Activated naive CD8-positive, alpha-beta T cell treated with anti-CD3 and anti-CD28 coated beads, Interleukin-2, amount 10 ng/mL, durations not matched to agents 7 days and 5 days (primary cell): ENCODE measurements at places on chromosomes 12 and 14.

DNA sequence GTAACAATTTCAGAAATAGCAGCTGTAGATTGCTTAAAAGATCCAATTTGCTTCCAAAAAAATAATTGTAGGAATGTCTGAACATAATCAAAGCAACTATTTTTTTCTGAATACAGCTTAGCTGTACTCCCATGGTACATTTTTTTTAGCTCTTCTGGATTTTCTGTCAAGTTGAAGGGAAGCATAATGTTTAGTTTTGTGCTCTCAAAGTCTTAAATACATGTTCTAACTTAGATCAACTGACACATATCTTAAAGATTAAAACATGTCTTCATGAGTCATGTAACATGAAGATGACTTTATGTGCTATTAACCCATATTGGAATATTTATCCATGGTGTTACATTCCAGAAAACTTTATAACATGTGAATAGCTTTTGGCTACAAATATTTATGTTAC is 255.7 kb downstream of the BTG1 start:
- no peak overlapping the region for H3K27ac ChIP-seq
- DNase-seq, result no peak
- H3K4me3 ChIP-seq, result no peak overlapping the region
- H3K36me3 ChIP-seq, result peaks cover 2% of the 10 kb centered on the region
- H3K4me1 ChIP-seq, result peaks cover 1% of the 10 kb centered on the region
- no peaks in the 10 kb centered on the region for H3K27me3 ChIP-seq

- no peak overlapping the region for H3K27ac ChIP-seq
- H3K36me3 ChIP-seq, result peaks cover 12% of the 10 kb centered on the region
- H3K4me1 ChIP-seq, result peaks cover 14% of the 10 kb centered on the region
- H3K4me3 ChIP-seq, result no peak overlapping the region
- DNase-seq, result no peak
These were observed 6.2 kb upstream of the SYCP3 start for GRCh38 chr12:101745481-101745880.

- H3K36me3 ChIP-seq, result no peaks in the 10 kb centered on the region
- H3K4me3 ChIP-seq, result no peak overlapping the region
- H3K27me3 ChIP-seq, result peaks cover 2% of the 10 kb centered on the region
- no peaks in the 10 kb centered on the region for H3K4me1 ChIP-seq
- no peak overlapping the region for H3K27ac ChIP-seq
These were observed 454.2 kb downstream of the AEBP2 start for GRCh38 chr12:19893514-19893913.

DNA sequence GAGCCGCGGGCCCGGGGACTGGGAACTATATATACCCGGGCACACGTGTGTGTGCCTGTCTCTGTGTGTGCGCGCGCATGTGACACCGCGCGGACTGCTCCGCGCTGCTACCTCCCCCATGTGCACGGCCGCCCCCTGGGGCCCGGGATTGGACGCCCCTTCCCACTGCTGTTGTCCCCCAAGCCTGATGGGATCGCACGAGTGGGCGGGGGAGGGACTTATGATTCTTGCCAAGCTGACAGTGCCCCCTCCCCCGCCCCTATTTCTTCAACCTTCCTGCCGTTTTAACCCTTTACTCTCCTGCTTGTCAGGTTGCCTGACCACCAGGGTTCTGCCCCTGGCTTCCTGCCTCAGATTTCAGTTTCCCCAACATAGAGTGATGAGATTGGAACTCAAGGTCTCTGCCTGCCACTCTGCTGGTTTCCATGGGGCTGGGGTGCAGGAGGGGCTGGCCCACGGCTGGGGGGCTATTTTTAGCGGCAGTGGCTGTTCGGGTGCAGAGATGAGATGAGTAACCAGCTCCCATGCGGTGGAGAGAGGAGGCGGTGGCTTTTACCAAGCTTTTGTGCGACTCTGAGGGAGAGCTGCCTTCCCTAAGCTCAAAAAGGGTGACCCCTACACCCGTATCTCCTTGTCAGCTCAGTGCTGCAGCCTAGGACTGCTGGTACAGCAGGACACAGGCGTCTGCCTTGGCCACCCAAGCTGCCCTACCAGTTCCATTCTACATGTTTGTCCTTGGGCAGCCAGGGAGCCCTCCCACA is at the start of gene DDN:
DDN (minus strand) TSS at position 5 of the 761 bp plus-strand sequence. CDS start 88 bp downstream, outside the sequence.
- peak within 1 kb of the TSS; percentile 83 for H3K4me3 ChIP-seq
- peaks cover 39% of the 10 kb centered on the region for H3K27me3 ChIP-seq
- peaks cover 24% of the 10 kb centered on the region for H3K36me3 ChIP-seq

GRCh38 chr12:45801625-45802024 is 72.1 kb downstream of the ARID2 start:
- no peaks in the 10 kb centered on the region for H3K27me3 ChIP-seq
- DNase-seq, result no peak
- H3K4me1 ChIP-seq, result peaks cover 4% of the 10 kb centered on the region
- no peak overlapping the region for H3K4me3 ChIP-seq

DNA sequence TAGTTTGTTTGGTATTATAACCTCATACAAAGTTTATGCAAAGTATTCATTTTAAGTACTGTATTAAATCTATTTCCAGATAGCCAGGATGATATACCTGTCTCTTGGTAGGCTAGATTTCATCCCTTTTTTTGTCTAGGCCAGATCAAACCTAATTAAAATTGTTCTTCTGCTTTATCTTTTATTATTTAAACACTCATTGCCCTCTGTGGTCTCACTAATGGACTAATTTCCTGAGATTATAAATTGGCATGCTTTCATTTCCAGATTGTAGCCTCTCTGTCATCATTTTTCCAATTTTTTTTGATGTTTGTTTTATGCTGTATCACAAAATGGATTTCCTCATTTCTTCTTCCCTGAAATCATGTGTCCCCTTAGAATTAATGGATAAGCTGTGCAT is 85.6 kb upstream of the TMEM263 start:
- no peak for DNase-seq
- peaks cover 24% of the 10 kb centered on the region for H3K36me3 ChIP-seq
- H3K27ac ChIP-seq, result no peak overlapping the region
- no peak overlapping the region for H3K4me3 ChIP-seq
- H3K27me3 ChIP-seq, result no peaks in the 10 kb centered on the region

DNA sequence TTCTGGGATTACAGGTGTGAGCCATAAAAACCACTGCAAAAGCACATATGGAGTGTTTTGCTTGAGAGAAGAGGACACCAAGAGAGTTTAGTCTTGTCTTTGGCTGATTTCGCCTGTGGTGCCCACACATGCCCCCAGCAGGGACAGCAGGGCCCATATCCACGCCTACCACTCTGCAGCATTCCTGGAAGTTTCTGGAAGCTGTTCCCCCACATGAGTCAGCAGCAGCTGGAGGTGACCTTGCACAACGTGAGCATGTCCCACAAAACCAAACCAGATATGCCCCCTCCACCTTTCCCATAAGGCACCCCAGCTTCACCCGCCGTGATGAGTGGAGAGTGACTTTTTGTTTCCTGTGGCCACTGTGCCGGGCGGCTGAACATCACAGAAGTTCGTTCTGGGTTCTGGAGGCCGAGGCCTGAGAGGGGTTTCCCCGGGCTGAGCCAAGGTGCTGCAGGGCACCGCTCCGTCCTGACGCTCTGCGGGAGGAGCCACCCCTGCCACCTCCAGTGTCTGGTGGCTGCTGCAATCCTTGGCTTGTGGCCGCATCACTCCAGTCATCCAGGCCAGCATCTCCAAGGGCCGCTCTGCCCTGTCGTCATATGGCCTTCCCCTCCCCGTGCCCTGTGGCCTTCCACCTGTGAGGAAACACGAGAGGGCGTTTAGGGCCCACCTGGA is 4.7 kb downstream of the ASPG start:
- no peak overlapping the region for H3K27ac ChIP-seq
- H3K36me3 ChIP-seq, result no peaks in the 10 kb centered on the region
- no peak for DNase-seq
- no peaks in the 10 kb centered on the region for H3K27me3 ChIP-seq

- no peak for DNase-seq
- H3K36me3 ChIP-seq, result peaks cover 8% of the 10 kb centered on the region
- peaks cover 11% of the 10 kb centered on the region for H3K4me1 ChIP-seq
- H3K27me3 ChIP-seq, result no peaks in the 10 kb centered on the region
These were observed 47.9 kb downstream of the ANKRD9 start for GRCh38 chr14:102461490-102462338.

- H3K4me3 ChIP-seq, result no peak overlapping the region
- H3K27me3 ChIP-seq, result peaks cover 27% of the 10 kb centered on the region
- H3K36me3 ChIP-seq, result peaks cover 9% of the 10 kb centered on the region
- DNase-seq, result no peak
These were observed 7.6 kb downstream of the EGLN3 start for GRCh38 chr14:33943096-33943883.

DNA sequence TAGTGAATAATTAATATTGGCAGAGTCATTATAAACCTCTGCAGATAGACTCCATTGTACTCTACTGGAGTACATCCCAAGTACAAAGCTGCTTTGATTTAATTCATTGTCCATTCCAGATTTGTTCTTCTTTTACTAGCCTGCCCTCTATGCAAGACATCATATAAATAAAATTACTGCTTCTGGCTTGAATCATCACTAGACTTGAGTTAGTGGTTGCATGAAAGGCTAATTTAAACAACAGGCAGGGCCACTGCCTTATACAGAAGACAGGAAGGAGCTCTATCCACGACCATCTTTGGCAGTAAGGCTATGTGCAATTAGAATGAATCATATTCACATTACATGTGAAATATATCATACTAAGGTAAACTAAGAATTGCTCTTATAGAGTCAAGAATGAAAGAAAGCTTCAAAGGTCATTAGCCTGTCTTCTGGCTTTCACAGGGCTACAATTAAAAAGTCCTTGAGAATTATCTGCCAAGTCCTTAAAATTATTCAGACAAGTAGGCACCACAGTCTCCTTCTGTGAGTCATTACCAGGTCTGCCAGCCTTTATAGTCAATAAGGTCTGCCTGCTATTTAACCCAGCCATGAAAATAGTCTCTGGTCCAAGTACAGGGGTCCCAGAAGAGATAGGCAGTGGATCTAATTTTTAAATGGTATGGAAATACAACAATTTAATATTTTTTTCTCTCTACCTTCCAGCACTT is 631.8 kb downstream of the TMTC2 start:
- no peak overlapping the region for H3K4me3 ChIP-seq
- no peaks in the 10 kb centered on the region for H3K4me1 ChIP-seq
- no peak for DNase-seq
- H3K27ac ChIP-seq, result no peak overlapping the region
- H3K36me3 ChIP-seq, result no peaks in the 10 kb centered on the region

DNA sequence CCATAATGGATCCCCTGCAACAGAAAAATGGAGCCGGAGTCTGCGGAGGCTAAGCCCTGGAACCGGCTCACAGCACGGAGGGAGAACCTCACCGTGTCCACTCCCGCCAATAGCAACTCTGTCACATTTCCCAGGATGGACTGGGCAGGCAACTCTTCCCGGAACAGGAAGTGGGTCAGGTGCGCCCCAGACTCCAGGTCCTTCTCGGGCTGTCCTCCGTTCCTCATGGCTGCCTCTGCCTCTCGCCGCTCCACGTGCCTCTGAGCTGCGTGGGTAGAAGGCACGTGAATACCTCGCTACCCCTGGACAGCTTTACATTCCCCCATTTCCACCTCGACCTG is 2.2 kb downstream of the CYP27B1 start:
- peak overlapping the region; percentile 89 for H3K4me3 ChIP-seq
- peaks cover 7% of the 10 kb centered on the region for H3K36me3 ChIP-seq
- peak overlapping the region; percentile 28 for H3K27ac ChIP-seq
- H3K27me3 ChIP-seq, result peaks cover 11% of the 10 kb centered on the region

- H3K27me3 ChIP-seq, result peaks cover 43% of the 10 kb centered on the region
- H3K27ac ChIP-seq, result no peak overlapping the region
- H3K4me3 ChIP-seq, result no peak overlapping the region
- H3K36me3 ChIP-seq, result no peaks in the 10 kb centered on the region
- DNase-seq, result peak; percentile 79
These were observed 568.3 kb downstream of the TMEM121 start for GRCh38 chr14:106094654-106095189.

DNA sequence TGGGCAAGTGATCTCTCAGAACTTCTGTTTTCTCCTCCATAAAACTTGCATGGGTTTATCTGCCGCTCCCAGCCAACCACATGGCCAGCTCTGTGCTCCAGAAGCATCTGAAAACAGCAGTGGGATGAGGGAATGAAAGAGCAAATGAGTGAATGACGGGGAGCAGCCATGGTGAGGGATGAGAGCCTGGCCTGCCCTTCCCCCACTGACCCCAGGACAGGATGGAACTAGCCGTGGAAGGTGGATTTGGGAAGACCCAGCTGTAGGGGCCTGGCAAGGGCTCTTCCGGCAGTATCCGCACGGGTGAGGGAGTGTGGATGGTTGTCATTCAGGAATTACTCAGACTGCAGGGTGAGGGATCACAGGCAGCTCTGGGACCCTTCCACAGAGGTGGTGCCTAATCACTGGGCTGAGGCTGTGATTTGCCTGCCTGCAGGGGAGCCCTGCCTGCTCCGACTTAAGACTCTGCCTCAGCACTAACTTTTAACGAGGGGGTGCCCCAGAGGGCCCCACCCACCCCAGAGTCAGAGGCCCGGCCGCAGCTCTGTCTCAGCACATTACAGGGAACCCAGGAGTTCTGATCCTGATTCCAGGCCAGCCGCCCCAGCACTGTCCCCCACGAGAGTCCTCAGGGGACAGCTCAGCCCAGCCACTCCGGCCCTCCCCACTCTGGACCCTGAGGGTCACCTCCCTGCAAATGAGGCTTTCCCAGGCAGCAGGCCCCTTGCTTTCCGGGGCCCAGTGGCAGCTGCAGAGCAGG is 136.8 kb upstream of the C14orf180 start:
- no peak overlapping the region for H3K4me3 ChIP-seq
- no peaks in the 10 kb centered on the region for H3K36me3 ChIP-seq
- peaks cover 1% of the 10 kb centered on the region for H3K27me3 ChIP-seq
- H3K27ac ChIP-seq, result no peak overlapping the region

DNA sequence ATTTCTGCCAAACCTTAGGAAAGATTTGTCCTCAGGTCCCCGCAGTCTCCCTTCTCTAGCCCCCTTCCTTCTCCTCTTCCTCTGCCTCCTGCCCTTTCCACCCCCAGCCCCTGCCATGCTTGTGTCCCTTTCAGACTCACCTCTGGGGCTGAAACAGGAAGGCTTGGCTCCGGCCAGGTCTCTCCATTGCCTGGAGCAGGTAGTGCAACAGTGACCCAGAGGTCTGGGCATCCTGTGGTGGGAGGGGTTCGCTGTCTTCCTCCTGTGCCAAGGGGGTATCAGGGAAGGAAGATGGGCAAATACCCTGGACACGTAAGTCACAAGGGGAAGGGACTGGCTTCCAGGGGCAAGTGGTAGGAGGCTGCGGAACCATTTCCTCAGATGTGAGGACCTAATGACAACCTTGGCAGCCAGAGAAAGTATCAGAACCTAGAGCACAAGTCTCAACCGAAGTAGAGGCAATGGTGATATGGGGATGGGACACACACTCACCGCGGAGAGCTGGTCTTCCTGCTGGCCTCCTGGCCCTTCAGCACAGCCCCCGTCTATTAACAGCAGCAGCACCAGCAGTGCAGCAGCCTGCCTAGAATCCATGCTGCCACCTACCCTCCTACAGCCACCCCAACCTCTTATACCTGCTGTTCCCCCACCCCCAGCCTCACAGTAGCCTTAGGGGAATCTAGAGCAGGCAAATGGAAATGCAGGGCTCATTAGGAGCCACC is at the start of gene NPFF:
NPFF (minus strand) TSS at position 604 of the 722 bp plus-strand sequence; CDS start at position 594, 10 bp downstream.
- no peak for DNase-seq
- H3K36me3 ChIP-seq, result peaks cover 3% of the 10 kb centered on the region
- no peak within 1 kb of the TSS for H3K27ac ChIP-seq
- no peak within 1 kb of the TSS for H3K4me3 ChIP-seq

- H3K36me3 ChIP-seq, result no peaks in the 10 kb centered on the region
- H3K4me3 ChIP-seq, result no peak overlapping the region
- DNase-seq, result no peak
- H3K4me1 ChIP-seq, result no peaks in the 10 kb centered on the region
These were observed 81.1 kb upstream of the CCDC198 start for GRCh38 chr14:57574617-57575288.

- peaks cover 7% of the 10 kb centered on the region for H3K4me1 ChIP-seq
- DNase-seq, result no peak
- no peaks in the 10 kb centered on the region for H3K27me3 ChIP-seq
These were observed 187.0 kb downstream of the ETV6 start for GRCh38 chr12:11836282-11837151.
